Epithelial cell of proximal tubule (primary cell): ENCODE measurements at places on chromosomes 5 and 9. TPM values are rescaled to one million over a fixed set of nuclear protein-coding genes. Genes with fewer than 3 reads are reported as not detected.

The ARHGAP26 gene
- total RNA-seq = 6.4 and 7.0 TPM in 2 replicates

The ZNF608 gene
- total RNA-seq = 37.5 and 38.0 TPM in 2 replicates

The RANBP17 gene
- total RNA-seq = 3.3 and 15.0 TPM in 2 replicates

The PCDHA5 gene
- total RNA-seq = not detected in 2 replicates

The PCDHB9 gene
- not detected in 2 replicates for total RNA-seq

The PCDHA2 gene
- not detected in 2 replicates for total RNA-seq

The PCDHB13 gene
- 0.23 and 0.29 TPM in 2 replicates for total RNA-seq

The SLC22A5 gene
- total RNA-seq = 11.9 and 13.1 TPM in 2 replicates

The NMUR2 gene
- total RNA-seq = 0.22 TPM in 1 of 2 replicates, not detected in the other

The ACOT12 gene
- total RNA-seq = not detected in 2 replicates

The SOX30 gene
- total RNA-seq = 0.23 TPM in 1 of 2 replicates, not detected in the other

The IQGAP2 gene
- 0.80 and 1.3 TPM in 2 replicates for total RNA-seq

The CYLC2 gene
- total RNA-seq = not detected in 2 replicates

The SHC3 gene
- 4.1 and 5.1 TPM in 2 replicates for total RNA-seq

The EQTN gene
- total RNA-seq = not detected in 2 replicates

The FBLL1 gene
- 0.80 TPM in 1 of 2 replicates, not detected in the other for total RNA-seq

The SLC25A2 gene
- 0.29 TPM in 1 of 2 replicates, not detected in the other for total RNA-seq

The AIF1L gene
- total RNA-seq = 52.5 and 71.6 TPM in 2 replicates

The PLAC8L1 gene
- total RNA-seq = 0.58 TPM in 1 of 2 replicates, not detected in the other

The IFNA13 gene
- total RNA-seq = not detected in 2 replicates
